ENCODE measurements at places on chromosomes 12 and 14.

GRCh38 chr12:39064708-39065107, 159.3 kb upstream of the CPNE8 start:
- DNase-seq = no peak

- DNase-seq = no peak
Measured at GRCh38 chr14:92153581-92153980, 31.8 kb downstream of the CPSF2 start.

GRCh38 chr14:30375296-30375892, 183.6 kb upstream of the G2E3 start:
- DNase-seq = peak; percentile 49

GRCh38 chr12:102023343-102023930, 38.4 kb downstream of the WASHC3 start:
- DNase-seq = peak; percentile 60

DNA sequence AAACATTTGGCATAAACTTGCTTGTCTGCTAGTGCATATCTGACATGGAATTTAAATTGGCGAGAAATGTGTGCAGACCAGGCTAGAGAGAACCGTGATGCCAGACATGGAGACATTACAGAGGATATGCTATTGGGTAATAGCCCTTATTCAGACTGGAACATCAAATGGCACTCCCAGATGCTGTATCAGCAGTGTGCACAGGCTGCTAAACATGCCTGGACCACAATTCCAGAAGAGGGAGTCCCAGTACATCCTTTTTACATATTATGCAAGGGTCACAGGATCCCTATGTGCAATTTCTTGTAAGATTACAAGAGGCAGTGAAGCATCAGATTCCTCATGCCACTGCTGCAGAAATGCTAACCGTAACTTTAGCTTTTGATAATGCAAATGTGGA, 354.5 kb upstream of the FOXG1 start:
- no peak for DNase-seq

- no peak for DNase-seq
Measured at GRCh38 chr12:3004655-3005565, 45.7 kb downstream of the TEAD4 start.

DNA sequence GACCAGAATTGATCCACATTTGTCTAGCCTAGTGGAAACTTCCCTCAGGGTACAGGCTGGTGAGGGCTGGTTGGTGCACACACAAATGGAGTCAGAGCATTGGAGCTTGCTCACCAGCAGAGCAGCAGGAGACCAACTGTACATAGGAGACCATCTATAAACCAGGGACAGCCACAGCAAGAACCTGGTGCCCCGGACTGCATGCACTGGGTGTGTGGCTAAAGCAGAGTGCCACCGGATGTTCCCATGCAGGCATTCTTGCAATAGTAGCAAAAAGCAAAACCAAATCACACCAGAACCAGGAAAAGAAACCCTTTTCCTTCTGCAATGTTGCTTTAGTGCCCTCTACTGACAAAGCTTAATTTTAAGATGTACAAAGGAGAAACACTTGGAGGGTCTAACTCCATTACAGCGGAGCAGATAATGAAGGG, 136.4 kb downstream of the MDGA2 start:
- DNase-seq = peak; percentile 59

DNA sequence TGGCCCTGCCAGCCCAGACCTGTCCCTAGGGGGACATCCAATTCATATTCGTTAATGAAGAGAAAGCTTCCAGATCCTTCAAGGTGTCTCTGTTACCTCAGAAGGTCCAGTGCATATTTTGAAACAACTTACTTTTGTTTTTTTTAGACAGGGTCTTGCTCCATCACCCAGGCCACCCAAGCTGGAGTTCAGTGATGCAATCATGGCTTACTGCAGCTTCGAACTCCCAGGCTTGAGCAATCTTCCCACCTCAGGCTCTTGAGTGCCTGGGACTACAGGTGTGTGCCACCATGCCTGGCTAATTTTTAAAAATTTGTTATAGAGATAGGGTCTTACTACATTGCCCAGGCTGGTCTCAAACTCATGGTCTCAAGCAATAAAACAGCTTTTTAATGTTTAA, 48.4 kb downstream of the B4GALNT3 start:
- DNase-seq = no peak

DNA sequence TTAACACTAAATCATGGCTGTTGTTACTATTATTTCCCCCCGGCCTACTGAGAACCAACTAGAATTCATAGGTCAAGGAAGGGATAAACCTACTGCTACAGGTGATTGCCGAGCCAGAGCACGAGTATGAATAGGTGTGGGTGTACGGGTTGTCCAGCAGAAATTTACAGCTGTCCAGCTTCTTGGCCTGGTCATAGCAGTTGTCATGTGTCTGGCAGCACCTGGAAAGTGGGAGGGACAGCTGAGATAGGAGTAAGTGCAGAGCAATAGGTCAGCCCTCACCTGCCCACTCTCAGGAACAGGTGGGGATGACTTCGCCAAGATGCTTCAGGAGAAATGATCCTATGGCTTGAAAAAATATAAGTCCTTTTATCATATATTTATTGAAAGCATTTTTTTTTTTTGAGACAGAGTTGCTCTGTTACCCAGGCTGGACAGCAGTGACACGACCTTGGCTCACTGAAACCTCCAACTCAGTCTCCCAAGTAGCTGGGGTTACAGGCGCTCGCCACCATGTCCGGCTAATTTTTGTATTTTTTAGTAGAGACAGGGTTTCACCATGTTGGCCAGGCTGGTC, 2.6 kb downstream of the PLA2G1B start:
- DNase-seq = no peak

GRCh38 chr14:29671034-29671433, 256.6 kb downstream of the PRKD1 start:
- DNase-seq = peak; percentile 8

GRCh38 chr12:101850199-101850598, 19.4 kb upstream of the GNPTAB start:
- DNase-seq = no peak

DNA sequence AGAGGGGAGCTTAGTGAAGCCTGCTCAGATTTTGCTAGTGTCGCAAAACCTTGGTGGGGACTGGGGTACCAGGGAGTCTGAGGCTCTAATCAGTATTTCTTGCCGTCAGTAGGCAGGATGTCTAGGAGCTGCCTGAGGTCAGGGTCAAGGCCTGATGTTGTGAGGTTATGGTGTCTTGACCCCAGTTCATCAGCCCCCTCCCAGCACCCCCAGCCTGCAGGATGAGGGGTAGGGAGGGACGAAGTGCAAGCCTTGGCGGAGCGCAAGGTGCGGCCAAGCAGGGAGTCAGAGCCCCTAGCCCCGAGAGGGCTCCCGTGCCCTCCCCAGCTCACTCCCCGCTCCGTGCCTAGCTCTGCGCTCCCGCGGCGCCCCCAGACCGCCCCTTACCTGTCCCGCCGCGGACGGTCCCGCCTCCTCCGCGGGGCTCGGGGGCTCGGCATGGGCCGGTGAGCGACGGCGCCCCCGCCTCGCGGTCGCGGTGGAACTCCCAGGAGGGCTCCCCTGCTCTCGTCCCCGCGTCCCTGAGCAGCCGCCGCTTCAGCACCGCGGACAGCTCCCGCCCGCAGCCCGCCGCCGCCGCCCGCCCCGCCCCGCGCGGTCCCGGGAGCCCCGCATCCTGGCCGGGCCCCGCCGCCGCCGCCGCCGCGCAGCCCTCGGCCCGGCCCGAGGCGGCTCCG, 347 bp downstream of the SYNDIG1L start:
- DNase-seq = peak; percentile 21

DNA sequence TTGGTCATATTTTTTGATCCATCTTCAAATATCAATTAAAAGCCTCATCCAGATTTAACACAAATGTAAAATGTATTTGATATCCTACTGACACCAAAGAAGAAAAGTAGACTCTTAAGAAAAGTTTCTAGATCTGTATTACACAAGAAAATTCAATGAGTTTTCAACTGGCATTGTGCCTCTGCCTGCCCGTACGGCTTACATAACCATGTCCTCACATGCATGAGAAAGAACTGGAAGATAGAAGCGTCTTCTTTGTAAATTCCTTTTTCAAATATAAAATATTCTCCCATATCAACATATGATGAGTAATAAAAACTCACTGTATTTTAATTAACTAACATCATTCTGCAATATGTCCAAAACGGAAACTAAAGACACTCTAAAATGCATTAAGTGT, 7.2 kb downstream of the ANKS1B start:
- DNase-seq = no peak

GRCh38 chr14:38611928-38612327, 356.0 kb upstream of the CLEC14A start:
- no peak for DNase-seq

- DNase-seq = no peak
Measured at GRCh38 chr12:14886271-14886670, 617 bp upstream of the MGP start.

DNA sequence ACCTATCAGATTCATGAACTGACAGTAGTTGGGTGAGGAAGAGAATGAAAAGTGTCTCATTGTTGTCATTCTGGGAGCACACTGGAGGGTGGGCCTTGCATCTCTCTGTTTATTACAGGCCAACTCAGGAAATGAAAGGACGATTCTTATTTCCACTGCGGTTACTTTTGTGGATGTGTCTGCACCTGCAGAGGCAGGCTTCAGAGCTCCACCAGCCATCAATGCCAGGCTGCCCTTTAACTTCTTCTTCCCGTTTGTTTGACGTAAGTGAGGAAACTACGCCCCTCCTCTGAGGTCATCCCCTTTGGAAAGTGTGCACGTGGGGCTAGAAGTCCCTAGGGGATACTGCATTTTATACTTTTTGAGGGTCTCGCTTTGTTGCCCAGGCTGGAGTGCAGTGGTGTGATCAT, 33.7 kb downstream of the TCTN1 start:
- DNase-seq = no peak

GRCh38 chr14:100340423-100340813, 17.3 kb downstream of the SLC25A47 start:
- no peak for DNase-seq

- no peak for DNase-seq
Measured at GRCh38 chr14:74934476-74935359, 11.7 kb upstream of the RPS6KL1 start.

DNA sequence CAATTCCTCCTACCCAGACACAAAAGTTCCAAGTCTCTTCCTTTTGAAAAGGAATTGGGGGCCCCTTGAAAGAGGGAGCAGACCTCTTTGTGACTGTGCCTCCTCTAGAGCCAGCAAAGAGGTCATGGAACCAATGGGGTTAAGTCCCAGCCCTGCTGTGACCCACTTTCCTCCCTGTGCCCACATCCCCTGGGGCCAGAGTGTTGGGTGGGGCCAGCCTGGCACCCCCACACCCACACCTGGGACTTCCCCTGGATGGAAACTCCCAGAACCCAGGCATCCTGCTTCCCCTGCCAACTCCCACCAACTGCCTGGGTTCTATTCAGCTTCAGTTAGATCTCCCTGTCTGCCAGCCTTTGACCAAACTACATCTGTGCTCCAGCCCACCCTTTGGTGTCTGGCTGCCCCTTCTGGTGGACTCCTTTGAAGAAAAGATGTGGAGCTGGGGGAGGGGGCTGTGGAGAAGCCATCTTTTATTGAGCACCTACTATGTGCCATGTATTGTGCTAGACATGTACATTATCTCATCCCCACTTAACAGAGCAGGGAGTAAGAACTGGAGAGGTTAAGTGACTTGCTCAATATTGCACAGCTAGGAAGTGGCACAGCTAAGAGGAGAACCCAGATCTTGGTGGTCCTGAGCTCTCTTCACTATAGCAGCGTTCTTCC, 4.6 kb upstream of the RARG start:
- DNase-seq = no peak

DNA sequence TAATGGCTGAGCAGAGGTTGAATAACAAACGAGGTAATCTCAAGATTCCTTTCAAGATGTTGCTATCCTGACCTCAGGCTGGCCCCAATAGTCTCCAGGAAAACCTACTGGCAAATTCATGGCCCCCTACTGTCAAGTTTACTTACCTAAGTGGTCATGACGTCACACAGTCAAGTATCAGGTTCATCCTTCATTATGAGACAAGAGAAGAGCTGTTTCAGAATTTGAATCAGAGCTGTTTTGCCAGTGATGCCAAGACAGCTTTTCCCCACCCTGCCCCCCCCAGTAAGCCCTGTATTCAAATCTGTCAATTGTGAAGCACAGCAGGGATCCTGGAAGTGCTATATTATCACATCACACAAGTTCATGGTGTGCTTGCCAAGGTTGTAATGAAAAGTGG, 509.6 kb downstream of the NOVA1 start:
- DNase-seq = no peak

GRCh38 chr14:61322011-61322798, 826 bp downstream of the PRKCH start:
- no peak for DNase-seq

DNA sequence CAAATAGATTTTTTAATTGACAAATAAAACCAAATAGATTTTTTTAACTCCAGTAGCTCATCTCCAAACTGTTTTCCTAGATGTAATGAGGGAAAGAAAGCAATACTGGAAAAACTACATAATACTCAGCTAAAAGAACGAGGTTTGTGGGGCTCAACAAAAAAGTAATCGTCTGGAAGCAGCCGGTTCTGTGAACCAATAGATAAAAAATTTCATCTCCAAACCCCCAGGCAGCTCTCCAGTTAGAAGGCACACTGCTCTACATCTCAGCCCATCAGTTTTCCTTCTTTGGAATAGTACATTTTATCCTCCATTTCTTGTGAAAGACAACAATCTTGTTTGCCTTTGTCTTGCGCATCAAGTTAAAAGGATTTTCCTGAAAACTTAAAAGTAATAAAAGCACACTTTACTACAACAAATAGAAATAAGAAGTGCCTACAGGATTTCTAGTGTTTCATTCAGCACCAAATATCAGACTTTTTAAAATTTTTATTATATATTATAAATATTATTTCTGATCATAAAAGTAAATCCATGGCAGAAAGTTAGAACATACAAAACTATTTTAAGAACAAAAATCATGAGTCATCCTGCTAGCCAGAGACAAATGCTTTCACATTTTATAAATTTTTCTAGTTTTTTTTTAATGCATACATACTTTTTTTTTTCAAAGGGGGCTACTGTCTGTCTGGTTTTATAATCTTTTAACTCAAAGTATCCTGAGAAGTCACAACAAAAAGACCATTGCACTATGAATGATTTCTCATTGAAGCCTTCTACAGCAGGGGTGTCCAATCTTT, 67.7 kb downstream of the EPS8 start:
- no peak for DNase-seq

DNA sequence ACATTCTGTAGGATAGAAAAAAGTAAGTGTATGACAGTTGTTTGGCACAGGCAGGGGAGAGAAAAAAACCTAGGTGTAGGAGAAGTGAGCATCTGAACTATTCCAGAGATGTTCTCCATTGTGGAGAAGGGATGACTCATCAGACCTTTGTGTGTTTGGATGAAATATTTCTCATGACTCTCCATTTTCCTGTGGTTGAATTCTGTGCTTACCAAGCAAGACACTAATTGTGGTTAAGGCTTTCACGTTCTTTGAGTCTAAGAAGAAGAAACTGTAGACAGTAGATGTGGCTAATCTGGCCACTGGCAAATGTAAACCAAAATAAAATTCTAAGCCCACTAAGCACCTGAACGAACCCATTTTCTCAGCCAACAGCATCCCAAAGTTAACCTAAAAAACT, 107.9 kb upstream of the GZMB start:
- no peak for DNase-seq

- DNase-seq = no peak
Measured at GRCh38 chr12:91994208-91994797, 151.3 kb downstream of the BTG1 start.
